ENCODE measurements at places on chromosomes 16 and 17. TPM values are rescaled to one million over a fixed set of nuclear protein-coding genes. Genes with fewer than 3 reads are reported as not detected.

RCVRN gene
- not detected for total RNA-seq

CMC2 gene
- 72.4 TPM for total RNA-seq

VPS4A gene
- total RNA-seq = 43.6 TPM

SYCE1L gene
- total RNA-seq = not detected

KIAA0513 gene
- 18.5 TPM for total RNA-seq

ELMO3 gene
- 0.62 TPM for total RNA-seq

KRTAP9-8 gene
- not detected for total RNA-seq

BRICD5 gene
- 4.9 TPM for total RNA-seq

HES7 gene
- total RNA-seq = not detected

MYOCD gene
- 0.11 TPM for total RNA-seq

TLCD3A gene
- total RNA-seq = 25.5 TPM

KRTAP3-2 gene
- not detected for total RNA-seq

CSF3 gene
- 1.4 TPM for total RNA-seq

C1QTNF8 gene
- total RNA-seq = not detected

NECAB2 gene
- total RNA-seq = 0.22 TPM

TCAP gene
- total RNA-seq = 0.33 TPM

CLEC19A gene
- total RNA-seq = not detected

MMP2 gene
- 1,958 TPM for total RNA-seq

STAC2 gene
- not detected for total RNA-seq

ADAD2 gene
- not detected for total RNA-seq

MYL11 gene
- not detected for total RNA-seq

ATP2C2 gene
- total RNA-seq = 0.12 TPM

CCDC40 gene
- 2.0 TPM for total RNA-seq

SLC13A5 gene
- not detected for total RNA-seq

EVI2A gene
- 7.3 TPM for total RNA-seq

ATP2A3 gene
- 0.44 TPM for total RNA-seq

ABCC3 gene
- total RNA-seq = 2.2 TPM

NAGPA gene
- 22.5 TPM for total RNA-seq

NUPR1 gene
- 30.9 TPM for total RNA-seq

PRSS53 gene
- 2.7 TPM for total RNA-seq

TSNAXIP1 gene
- 0.89 TPM for total RNA-seq

SLC16A11 gene
- 0.11 TPM for total RNA-seq

COX4I1 gene
- 508 TPM for total RNA-seq

SLC5A10 gene
- total RNA-seq = not detected

CLEC18A gene
- total RNA-seq = 0.22 TPM

TEKT1 gene
- not detected for total RNA-seq

NPIPA2 gene
- 1.00 TPM for total RNA-seq

NTN1 gene
- 0.12 TPM for total RNA-seq

EVPLL gene
- not detected for total RNA-seq

SCNN1G gene
- total RNA-seq = not detected

CACNG3 gene
- total RNA-seq = not detected

SPATA32 gene
- 0.12 TPM for total RNA-seq

HSD11B2 gene
- not detected for total RNA-seq

SPIRE2 gene
- 1.1 TPM for total RNA-seq

QPRT gene
- 101 TPM for total RNA-seq

IL34 gene
- total RNA-seq = 2.0 TPM

EARS2 gene
- 52.2 TPM for total RNA-seq

MRPS23 gene
- total RNA-seq = 31.3 TPM

TPPP3 gene
- total RNA-seq = 0.62 TPM

TMED6 gene
- total RNA-seq = 0.11 TPM

CIBAR2 gene
- not detected for total RNA-seq

ENO3 gene
- 1.8 TPM for total RNA-seq

CLEC18B gene
- 0.33 TPM for total RNA-seq
